Activated CD4-positive, alpha-beta T cell treated with anti-CD3 and anti-CD28 coated beads for 36 hours (primary cell): ENCODE measurements at places on chromosomes 6 and 20.

DNA sequence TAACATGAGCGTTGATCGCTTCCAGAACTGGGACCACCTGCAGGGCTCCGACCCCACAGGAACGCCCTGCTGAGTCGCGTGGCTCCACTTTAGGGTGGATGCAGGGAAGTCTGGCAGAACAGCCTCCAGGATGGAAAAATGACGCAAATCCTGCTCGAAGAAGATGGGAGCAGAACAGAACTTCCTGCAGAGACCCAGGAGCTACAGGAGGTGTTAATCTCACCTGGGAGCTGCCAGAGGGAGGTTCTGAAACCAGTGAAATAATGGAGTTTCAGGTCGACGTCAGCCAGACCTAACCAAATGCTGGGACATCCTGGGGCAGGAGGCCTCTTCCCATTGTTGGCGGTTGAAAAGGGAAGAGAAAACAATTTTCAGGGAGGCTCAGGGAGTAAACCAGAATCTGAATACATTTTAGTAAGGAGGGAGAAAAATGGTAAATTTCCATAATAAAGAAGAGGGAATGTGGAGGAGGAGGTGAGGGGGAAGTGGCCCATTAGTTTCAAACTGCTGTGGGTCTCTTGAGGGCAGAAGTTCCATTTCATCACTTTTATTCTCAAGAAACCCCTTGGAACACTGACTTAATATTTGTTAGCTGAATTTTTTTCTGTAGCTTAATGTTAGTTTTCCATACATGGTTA lies 558.4 kb upstream of the CDH4 start:
- DNase-seq, result no peak

DNA sequence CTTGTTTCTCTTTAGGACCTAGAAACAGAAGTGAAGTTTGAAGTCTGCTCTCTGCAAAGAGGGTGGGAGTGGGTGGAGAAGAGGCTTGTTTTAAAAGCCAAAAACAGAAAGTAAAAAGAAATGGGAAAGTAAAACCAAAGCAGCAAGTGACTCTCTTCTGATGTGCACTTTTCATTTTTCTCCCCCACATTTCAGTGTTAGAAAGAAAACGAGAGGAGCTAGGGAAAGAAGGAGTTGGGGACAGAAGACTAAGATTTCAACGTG lies 1.3 kb downstream of the C6orf141 start:
- peak; percentile 19 for DNase-seq

- peak; percentile 38 for DNase-seq
Observed at GRCh38 chr20:44074252-44075151, 112.5 kb downstream of the JPH2 start.

DNA sequence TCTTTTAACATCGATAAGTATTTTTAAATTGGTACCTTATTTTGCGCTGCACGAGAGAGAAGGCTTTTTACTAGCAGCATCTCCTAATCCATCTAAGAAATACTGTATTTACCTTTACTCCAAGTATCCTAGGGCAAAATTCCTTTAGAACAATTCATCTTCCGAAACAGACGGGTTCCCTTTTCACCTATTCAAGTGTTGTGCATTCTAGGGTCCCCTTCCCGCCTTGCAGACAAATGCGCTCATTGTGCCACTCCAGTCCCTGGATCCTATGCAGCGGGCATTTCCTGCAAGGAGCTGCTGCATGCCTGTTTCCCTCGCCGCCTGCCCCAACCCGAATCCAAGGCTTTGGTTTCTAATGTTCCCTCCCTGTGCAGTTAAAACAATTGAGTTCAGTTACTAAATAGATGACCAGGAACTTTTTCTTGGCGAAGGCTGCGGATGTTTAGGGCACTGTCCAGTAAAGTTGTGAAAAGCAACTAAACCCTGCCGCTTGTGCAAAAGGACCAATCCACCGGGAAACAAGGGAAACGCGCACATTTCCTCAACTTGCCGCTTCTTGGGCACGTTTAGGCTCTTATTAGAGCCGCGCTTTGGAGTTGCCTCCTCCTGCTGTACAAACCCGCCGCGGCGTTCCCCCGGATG lies 556 bp upstream of the SCAF8 start:
- DNase-seq, result no peak

GRCh38 chr6:84269947-84270733 lies 42.7 kb upstream of the CEP162 start:
- no peak for DNase-seq

- peak; percentile 55 for DNase-seq
Observed at GRCh38 chr6:32954986-32955802, 2.3 kb upstream of the HLA-DMA start.
